GM06990 (cell line): ENCODE measurements at places on chromosomes 4 and X.

DNA sequence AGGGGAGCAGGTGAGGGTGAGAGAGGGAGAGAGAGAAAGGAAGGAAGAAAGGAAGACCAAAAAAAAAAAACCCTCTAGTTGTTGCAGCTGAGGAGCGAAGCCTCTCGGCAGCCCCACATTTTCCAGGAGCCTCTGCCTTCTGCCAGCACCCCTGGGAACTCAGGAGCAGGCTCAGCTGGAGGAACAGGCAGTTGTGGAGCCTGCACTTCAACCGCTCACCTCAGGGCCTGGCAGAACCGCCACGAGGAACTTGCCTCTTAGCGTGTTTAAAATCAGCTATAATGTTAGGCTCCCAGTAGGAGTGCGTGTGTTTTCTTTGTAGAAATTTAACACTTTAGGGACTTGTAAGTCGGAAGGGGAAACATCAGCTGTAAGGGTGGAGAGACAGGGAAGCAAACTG is 65.7 kb downstream of the SEL1L3 start:
- DNase-seq: no peak

DNA sequence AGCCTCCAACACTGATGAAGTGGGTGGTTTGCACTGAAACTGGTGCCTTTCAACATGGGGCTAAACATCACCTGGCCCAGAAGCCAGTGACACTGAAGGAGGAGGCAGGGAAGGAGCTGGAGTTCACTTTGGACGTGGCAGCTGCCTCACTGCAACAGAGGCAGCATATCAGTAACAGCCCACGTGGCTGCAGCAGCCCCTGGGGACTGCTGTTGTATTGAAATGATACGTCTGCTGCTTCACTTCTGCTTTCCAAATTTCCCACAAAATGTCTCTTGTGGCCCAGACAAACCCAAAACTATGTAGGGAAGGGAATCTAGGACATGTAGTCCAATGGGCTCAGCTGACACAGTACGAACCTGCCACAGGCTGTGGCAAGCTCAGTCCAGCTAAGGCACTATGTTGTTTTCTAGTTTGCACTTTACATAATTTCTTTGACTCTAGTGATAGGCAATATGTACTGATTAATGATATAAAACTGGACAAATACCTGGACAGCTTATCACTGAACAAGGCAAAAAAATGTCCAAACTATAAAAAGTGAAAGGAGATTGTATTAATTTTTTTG is 84.7 kb upstream of the RAPGEF2 start:
- DNase-seq: peak; percentile 43

DNA sequence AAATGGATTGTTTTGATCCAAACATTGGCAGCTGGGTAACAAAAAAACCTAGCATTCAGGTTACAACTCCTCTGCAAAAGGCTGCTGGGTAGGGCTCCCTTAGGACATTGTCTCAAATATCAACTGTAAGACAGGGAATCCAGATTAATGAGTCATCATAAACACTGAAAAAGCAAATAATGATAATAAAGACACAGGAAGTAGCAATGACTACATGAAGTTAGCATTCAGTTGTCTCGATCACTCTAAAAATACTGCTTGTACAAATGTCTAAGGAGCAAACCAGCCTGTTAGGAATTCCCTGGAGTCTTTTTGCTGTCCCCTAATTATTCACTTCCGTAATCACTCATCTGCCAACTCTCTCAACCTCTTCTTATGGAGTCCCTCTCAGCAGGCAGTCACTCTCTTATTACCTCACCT is 259.2 kb downstream of the GPC3 start:
- DNase-seq: no peak

- no peak for DNase-seq
Measured at GRCh38 chr4:121479808-121480207, 99.0 kb upstream of the QRFPR start.

- no peak for DNase-seq
Measured at GRCh38 chr4:124334119-124334518, 378.4 kb downstream of the ANKRD50 start.

- DNase-seq: no peak
Measured at GRCh38 chr4:7464259-7464655, 29.5 kb upstream of the PSAPL1 start.

DNA sequence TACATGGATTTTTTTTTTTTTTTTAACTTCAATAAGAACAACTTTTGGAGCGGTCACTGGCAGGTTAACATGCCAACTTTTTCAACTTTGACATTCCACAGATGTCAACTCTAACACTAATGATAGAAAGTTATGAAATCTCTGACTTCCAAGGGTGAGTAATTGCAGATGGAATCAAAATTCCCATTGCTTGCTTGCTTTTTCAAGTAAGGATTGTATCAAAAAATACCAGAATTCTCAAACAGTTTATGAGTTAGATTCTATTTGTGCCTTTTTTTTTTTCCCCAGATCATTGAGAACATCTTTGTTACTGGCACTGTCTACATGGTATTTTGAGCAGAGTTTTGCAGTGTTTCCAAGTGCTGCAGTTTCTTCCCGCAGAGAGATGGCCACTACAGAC is 50.3 kb upstream of the OTUD4 start:
- no peak for DNase-seq

DNA sequence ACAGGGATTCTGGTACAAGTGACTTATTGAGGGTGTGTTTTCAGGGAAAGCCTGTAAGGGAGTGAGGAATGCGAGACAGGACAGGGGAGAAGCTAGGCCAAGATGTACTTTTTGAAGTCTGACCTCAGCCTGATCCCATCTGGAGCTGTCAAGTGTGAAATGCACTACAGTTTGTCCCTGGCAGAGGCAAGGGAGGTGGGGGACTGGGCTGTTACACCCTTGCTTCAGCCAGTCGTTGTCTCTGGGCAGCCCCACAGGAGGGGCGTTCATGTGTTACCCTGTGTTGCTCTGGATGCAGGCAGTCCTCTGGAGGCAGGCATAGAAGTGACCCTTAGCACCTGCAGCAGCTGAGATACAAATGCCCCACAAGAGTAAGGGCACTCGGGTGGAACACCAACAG is 25.8 kb downstream of the PPEF1 start:
- DNase-seq: no peak

- DNase-seq: no peak
Measured at GRCh38 chr4:84648863-84649647, 66.1 kb downstream of the CDS1 start.

DNA sequence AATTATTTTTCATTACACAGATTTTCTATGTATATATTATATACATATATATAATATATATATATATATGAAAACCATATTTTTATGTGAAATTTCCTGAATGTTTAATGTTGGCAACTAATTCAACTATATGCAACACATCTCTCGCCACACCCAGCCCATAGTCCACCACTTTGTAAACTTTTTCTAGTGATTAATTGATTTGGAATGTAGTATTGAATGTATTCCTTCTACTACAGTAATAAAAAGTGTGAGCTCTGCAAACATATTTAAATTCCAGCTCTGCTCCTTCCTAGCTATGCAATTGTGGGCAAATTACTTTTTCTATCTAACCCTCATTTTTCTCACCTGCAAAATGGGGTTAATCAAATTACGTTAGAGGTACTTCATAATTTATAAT is 187.8 kb downstream of the TEX11 start:
- no peak for DNase-seq

GRCh38 chr4:166277401-166277800 is 404.4 kb downstream of the TLL1 start:
- no peak for DNase-seq

GRCh38 chrX:107823456-107823855 is 2.2 kb upstream of the MID2 start:
- DNase-seq: no peak

- no peak for DNase-seq
Measured at GRCh38 chr4:15658781-15659180, 3.6 kb upstream of the FBXL5 start.

- DNase-seq: no peak
Measured at GRCh38 chr4:138540056-138540800, 298.1 kb upstream of the SLC7A11 start.

- DNase-seq: no peak
Measured at GRCh38 chr4:103405415-103405814, 207.3 kb upstream of the CENPE start.

DNA sequence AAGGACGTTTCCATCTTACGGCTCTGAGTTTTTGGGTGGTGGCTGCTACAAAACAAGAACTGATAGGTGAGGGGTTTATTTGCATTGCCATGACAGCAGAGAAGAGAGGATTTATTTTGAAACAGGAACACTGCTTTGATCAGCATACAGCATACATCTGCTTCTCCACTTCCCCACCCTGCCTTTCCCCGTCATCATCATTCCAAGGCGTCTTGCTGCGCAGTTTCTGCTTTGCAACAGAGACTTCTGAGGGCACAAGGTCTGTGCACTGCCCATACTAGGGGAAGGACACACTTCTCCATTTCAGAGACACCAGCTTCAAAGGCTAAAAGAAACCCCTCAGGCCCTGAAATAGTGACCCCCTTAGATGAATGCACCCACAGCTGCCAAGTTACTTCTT is 19.1 kb downstream of the STARD8 start:
- no peak for DNase-seq

DNA sequence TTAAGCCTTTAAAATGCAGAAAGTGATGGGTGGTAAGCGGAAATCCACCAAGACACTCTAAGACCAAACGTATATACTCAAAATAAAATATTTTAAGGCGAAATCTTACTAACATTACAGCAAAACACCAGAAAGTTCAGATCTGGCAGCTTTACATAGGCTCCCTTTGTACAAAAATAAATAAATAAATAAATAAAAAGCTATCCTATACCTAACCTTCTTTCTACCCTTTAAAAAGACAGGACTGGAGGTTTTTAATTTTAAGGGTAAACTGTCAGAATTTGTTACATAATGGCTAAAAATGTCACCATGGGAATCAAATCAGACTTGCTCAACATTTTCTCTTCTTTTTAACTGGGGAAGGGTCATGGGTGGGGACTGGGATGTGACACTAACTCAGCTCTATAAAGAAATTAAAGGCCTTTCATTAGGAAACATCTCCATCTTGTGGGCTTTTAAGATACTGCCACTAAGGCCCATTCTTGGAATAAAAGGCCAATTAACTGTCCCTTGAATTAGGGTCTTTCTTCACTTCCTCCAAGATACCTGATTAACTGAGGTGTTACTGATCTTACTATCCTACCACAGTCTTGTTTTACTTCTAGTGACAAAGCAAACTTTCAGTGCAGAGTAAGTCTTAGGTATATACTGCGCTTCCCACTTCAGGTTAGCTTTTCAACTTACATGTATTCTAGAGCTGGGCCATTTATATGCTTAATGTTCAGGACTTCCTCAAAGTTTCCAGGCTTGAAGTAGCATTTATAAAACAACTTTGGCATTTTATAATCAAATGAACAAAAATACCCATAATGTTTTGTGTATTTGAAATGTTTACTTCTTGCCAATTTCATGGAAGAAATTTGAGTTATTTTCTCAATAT is 13.3 kb downstream of the HNRNPD start:
- DNase-seq: no peak

DNA sequence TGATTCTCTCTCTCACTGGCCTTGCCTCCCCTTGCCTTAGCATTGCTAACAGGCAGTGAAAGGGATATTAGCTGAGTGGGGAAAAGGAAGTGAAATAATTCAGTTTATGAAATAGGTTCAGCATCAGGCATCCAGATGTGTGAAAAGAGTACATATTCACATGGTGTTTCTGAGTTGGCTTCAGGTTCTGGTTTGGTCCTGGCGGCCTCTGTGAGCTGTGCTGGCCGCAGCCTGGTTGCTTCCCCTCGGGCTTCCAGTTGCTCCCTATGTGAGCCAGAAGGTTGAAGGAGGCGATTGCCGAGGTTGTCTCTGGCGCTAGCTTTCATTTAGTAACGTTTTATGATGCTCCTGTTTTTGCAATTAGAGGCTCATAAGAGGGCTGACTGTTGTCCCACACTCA is 99.1 kb upstream of the TLR2 start:
- no peak for DNase-seq

DNA sequence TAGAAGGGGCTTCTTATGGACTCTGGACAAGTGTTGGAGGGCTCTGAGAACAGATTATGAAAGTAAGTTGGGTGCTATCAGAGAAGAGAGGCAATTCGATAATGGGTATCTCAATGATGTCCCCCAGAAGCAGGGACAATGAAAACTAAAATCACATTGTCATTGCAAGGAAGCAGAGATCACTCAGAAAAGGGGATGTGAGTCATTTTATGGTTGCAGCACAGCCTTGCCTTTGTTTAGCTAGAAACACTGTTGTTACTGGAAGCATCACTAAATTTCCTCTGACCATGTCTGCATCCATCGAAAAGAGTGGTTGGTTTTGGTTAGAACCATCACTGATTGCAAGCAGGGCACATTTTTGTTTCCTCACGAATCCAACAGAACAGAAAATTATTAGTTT is 246.8 kb upstream of the NWD2 start:
- peak; percentile 22 for DNase-seq

DNA sequence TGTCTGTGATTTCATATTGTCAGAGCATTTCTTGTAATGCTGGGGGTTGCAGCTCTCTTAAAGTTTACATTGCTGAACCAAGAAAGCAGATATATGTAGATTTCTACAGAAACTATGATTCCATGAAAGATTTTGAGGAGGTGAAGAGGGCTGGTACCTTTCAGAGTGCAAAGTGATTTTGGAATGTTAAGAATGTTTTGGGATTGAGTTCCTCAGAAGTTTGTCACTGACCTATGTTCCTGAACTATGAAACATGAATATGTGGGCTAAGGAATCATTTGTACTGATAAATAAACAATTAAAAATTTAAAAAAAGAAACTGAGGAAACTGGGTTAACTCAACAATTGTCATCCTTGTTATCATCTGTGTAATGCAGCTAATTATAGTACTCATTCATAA is 12.3 kb upstream of the CHIC2 start:
- no peak for DNase-seq

- no peak for DNase-seq
Measured at GRCh38 chr4:108192056-108192455, 23.3 kb upstream of the LEF1 start.

- DNase-seq: no peak
Measured at GRCh38 chr4:180493299-180493698, 1749.9 kb upstream of the TENM3 start.

GRCh38 chr4:146545102-146545501 is 23.4 kb upstream of the SLC10A7 start:
- no peak for DNase-seq

GRCh38 chr4:41448934-41449333 is 89.0 kb upstream of the LIMCH1 start:
- no peak for DNase-seq

- DNase-seq: no peak
Measured at GRCh38 chrX:110304884-110305283, 13.0 kb downstream of the AMMECR1 start.

DNA sequence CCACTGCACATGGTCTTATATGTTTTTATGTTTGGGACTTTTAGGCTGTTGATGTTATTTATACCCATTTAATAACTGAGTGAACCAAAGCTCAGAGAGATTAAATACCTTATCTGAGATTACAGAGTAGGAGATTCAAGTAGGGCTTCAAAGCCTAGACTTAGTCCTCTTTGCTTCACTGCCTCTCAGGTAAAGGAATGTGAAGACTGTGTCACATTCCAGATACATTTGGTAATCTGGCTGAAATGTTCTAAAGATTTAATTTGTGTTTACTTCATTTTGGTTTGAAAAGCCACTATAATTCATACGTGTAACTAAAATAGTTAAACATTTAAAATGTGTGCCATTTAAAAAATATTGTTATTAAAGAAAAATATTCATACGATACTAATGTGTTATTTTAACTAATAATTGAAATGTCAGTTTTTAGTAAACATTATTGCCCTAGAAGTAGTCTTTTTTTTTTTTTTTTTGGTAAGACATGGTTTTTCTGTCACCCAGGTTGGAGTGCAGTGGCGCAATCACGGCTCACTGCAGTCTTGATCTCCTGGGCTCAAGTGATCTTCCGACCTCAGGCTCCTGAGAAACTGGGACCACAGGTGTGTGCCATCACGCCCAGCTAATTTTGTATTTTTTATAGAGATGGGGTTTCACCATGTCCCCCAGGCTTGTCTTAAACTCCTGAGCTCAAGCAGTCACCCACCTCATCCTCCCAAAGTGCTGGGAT is 54.3 kb downstream of the WWC2 start:
- no peak for DNase-seq
